ENCODE measurements at places on chromosomes 12 and 14.

DNA sequence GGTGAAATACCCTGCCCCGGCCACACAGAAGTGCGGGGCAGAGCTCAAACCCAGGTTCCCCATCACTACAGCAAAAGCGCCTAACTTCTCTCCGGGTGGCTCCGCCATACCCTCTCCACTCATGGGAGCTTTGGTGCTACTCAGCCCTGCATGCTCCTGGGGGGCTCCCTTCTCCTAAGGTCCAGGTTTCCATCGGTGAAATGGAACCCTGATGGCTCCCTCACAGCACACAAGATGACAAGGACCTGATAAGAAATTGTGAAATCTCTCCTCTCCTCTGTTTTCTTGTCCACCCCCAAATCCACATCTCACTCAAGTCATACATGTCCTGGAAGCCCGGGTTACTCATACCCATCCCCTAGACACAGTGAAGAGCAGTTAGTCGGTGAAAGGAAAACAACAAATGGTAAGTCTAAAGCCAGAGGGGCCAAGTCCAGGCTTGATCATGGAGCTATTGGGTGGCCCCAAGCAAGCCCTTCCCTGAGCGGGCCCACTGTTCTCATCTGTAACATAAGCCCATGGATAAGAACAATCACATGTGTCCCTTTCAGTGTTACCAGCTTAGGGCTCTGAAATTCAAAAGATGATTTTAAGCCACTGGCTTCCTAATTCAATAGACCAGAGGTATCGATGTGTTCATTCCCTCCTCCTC, 317.5 kb downstream of the BCL11B start:
- no peak for DNase-seq

- no peak for DNase-seq
Observed at GRCh38 chr12:39300799-39301198, 142.1 kb downstream of the KIF21A start.

- no peak for DNase-seq
Observed at GRCh38 chr14:76419399-76419798, 43.5 kb downstream of the ESRRB start.

DNA sequence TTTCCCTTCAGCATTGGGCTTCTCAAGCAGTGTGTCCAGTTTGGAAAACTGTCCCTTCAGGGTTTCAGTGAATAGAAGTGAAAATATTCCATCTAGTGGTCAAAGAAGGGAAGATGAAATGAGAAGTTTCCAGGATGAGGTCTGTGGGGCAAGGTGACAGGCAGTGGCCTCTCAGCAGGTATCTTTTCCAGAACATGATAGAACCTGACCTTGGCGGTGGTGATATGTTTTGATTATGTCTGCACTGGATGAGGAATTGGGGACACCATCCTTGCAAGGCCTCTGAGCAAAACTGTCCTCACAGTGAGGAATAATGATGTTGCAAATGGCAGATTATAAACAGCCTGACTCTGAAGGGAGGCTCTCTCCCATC, 4.7 kb downstream of the GPX2 start:
- DNase-seq, result peak; percentile 5

- DNase-seq, result no peak
Observed at GRCh38 chr14:59299731-59300130, 111.3 kb downstream of the DAAM1 start.

GRCh38 chr12:97556302-97556779, 93.7 kb downstream of the RMST start:
- DNase-seq, result no peak

GRCh38 chr12:30507576-30507975, 188.1 kb downstream of the IPO8 start:
- DNase-seq, result no peak

DNA sequence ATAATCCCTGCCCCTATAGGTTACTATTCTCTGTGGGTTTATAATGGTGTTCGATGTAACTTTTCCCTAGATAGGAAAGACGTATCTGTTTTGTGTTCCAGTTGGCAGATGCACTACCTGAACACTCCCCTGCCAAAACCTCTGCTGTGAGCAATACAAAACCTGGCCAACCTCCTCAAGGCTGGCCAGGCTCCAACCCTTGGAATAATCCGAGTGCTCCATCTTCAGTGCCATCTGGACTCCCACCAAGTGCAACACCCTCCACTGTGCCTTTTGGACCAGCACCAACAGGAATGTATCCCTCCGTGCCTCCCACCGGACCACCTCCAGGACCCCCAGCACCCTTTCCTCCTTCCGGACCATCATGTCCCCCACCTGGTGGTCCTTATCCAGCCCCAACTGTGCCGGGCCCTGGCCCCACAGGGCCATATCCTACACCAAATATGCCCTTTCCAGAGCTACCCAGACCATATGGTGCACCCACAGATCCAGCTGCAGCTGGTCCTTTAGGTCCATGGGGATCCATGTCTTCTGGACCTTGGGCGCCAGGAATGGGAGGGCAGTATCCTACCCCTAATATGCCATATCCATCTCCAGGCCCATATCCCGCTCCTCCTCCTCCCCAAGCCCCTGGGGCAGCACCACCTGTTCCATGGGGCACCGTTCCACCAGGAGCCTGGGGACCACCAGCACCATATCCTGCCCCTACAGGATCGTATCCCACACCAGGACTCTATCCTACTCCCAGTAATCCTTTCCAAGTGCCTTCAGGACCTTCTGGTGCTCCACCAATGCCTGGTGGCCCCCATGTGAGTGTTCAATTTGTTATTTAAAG, 11.3 kb downstream of the MAPK1IP1L start:
- no peak for DNase-seq

DNA sequence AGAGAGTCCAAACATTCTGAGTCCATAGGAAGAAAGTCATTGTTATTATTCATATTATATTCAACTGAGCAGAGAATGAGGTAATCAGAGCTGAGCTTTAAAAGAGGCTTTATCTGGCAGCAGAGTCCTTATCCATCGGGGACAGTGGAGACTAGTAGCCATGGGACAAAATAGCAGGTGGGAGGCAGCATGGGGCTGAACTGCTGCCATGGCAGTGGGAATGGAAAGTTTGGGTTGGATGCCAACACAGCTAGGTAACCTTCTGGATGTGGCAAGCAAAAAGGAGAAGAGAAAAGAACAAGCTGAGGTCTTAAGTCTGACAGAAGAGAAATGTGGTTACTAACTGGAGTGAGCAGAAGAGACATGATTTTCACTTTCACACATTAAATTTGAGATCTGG, 71.0 kb upstream of the CDKN3 start:
- DNase-seq, result no peak

DNA sequence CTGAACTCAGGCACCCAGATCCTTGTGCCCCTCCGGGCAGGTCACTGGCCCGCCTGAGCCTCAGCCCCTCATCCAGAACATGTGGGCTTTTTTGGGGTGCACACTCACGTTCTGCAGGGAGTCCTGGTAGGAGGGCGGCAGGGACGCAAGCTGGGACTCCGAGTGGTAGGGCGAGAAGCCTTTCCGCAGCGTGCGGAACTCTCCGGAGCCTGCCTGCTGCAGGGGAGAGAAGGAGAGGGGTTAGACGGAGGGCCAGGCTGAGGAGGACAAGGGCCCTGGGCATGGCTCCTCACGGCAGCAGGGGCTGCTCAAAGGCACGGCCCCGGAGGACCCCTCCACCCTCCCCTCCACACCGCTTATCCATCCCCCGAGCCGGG, 40.8 kb downstream of the CCNK start:
- DNase-seq, result no peak

DNA sequence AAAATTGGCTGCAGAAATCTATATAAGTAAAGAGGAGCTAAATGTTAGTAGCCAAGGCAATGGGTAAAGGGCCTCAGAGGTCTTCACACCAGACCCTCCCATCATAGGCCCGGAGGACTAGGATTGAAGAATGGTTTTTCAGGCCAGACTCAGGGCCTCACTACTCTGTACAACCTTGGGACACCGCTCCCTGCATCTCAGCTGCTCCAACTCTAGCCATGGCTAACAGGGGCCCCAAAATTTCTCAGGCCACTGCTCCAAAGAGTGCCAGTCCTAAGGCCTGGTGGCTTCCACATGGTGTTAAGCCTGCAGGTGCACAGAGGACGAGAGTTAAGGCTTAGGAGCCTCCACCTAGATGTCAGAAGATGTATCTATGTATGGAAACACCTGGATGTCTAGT, 155.5 kb upstream of the MGAT4C start:
- DNase-seq, result no peak

GRCh38 chr14:22614240-22614799, 16.2 kb downstream of the ABHD4 start:
- peak; percentile 94 for DNase-seq

GRCh38 chr12:111359231-111359913, 9.5 kb downstream of the PHETA1 start:
- peak; percentile 71 for DNase-seq

GRCh38 chr14:58850011-58850410, 212.2 kb downstream of the DACT1 start:
- no peak for DNase-seq

- DNase-seq, result no peak
Observed at GRCh38 chr12:131929581-131930456, 743 bp downstream of the PUS1 start.

- DNase-seq, result no peak
Observed at GRCh38 chr14:103925316-103925715, 2.9 kb upstream of the TDRD9 start.

GRCh38 chr12:123741937-123742572, 20.0 kb upstream of the DNAH10 start:
- no peak for DNase-seq

DNA sequence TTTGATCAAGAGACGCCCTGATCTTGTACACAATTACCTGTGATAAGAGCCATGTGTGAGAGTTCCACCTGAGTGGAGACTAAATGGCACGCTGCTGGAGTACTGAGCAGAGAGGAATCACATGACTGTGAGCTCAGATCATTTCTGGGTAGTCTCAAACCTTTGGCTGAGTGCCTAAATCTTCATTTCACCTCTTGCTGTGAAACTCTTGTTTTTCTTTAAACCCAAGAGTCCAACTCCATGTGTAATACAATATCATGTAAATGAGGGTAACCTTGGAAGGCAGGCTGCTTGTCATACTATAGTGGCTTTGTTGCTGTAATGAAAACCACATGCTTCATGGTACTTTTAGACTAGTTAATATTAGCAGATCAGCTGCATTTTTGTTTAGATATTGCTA, 156.9 kb downstream of the CAND1 start:
- DNase-seq, result peak; percentile 86

- no peak for DNase-seq
Observed at GRCh38 chr12:130145731-130146130, 16.5 kb upstream of the FZD10 start.

GRCh38 chr12:119931402-119931801, 54.3 kb upstream of the CIT start:
- no peak for DNase-seq

DNA sequence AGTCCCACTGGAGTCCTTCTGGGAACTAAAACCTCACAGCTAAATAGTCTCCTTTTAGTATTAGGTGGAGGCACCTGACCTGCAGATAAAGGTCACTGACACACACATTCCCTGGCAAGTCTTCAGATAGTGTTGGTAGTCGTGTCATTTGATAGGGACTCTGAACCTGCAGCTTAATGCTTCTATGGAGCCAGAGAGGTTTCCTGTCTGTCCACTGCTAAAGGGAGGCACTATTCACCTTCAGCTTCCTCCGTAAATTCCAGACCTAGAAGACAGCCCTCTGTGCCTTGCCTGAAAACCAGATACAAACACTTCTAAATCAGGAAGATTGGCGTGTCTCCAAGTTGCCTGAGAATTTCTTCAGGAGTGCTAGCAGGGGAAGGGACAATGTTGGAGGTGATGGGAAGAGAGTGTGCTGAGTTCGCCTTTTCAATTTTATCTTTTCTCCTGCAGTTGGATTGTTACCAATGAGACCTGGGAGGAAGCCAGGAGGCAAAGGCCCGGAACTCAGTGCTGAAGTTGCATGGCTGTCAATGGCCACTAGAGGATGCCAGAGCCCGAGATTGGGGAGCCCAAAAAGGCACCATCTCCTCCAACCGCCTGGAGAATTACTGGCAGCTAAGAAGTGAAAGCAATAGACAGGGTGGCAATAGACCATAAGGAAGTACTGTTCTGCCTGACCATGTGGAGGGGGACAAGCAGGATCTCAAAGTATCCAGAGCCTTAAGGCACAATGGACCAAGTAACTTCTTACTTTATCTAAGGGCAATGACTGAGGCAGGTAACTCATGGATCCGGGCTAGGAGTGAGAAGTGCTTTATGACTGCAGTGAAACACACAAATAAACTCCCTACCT, 81.6 kb upstream of the SCAF11 start:
- DNase-seq, result peak; percentile 76

DNA sequence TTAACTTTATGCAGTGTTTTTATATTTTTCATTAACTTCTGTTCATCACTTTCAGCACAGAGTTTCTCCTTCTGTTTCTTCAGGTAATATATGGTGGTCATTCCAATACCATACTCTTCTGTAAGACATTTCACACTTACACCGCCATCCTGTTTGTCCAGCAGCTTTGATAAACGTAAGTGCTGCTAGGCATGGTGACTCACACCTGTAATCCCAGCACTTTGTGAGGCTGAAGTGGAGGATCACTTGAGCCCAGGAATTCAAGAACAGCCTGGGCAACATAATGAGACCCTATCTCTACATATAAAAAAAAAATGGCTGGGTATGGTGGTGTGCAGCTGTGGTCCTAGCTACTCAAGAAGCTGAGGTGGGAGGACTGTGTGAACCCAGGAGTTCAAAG, 55.8 kb downstream of the EXOC5 start:
- DNase-seq, result no peak

- no peak for DNase-seq
Observed at GRCh38 chr12:92312463-92312964, 166.9 kb upstream of the BTG1 start.

- DNase-seq, result peak; percentile 48
Observed at GRCh38 chr12:93127582-93128331, 198.7 kb upstream of the EEA1 start.

GRCh38 chr14:58216544-58216943, 16.6 kb downstream of the ACTR10 start:
- DNase-seq, result peak; percentile 33

DNA sequence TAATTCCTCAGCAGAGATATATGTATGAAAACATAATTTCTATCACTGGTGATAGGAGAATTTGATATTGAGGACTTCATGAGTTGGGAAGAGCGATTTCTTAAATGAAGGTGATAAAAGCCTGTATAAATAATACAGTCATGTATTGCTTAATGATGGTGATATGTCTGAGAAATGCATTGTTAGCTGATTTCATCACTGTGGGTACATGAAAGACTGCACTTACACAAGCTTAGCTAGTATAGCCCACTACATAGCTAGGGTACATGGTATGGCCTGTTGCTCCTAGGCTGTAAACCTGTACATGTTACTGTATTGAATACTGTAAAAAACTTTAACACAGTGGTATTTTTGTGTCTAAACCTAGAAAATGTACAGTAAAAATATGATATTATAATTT, 63.4 kb downstream of the ANO4 start:
- DNase-seq, result no peak

DNA sequence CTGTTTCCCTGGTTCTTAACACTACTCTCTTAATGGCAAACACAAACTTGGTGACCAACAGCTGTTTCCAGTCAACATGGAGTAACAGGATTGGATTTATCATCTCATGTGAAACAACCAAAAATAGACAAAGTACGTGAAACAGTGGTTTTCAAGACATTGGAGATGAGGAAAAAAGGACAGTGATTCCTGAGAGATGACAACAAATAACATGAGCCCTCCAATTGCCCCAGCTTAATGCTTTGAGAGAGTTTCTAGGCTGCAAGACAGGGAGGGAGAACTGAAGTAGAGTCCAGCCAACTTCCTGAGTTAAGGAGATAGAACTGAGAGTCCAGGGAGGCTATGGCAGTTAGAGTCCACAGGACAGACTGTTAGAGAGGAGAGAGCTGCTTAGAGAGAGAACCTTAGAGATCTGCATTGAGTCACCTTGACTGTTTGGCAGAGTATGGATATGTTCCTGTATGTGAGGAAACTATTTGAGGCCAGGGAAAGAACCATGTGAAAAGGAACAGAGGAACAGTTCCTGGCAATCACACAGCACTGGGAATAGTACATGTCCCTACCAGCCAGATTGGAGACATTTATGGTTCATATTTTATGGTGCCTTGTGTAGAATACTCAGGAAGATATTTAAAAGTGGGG, 106.4 kb downstream of the PCNX1 start:
- no peak for DNase-seq
